ENCODE measurements at places on chromosomes 3 and 15.
A peak's percentile ranks its signal among the peaks of the same experiment; 100 is the strongest.

DNA sequence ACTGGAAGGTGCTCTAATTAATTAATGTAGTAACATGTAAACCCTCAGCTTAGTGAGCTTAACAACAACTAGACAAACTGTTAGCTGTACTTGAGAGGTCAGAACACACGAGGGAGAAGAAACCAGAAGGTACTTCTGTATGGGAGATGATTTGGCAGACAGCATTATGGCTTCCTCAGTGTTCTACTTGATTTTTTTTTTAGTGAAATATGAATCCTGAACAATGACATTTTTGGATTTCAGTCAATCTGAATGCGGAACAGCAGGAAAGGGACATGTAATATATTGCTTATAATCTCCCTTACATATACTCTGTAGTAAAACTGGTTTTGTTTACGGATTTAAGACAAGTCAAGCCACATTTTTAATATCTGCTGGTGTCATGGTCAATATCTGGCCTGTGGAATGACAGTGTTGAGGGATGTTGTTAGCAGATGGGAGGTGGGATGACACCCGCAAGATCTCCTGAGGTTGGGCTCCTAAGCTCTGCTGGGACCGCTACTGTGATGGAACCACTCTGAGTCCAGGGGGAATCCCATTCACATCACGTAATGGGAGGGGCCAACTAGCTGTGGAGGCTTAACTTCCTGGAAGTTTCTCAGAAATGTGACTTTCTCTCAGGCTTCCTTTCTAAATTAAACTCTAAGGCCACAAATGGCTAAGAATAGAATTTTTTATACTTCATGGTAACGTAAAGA is 18.7 kb downstream of the TNFAIP8L3 start:
- DNase-seq = peak; percentile 29

- no peak for DNase-seq
Observed at GRCh38 chr3:10933805-10934481, 58.6 kb upstream of the SLC6A1 start.

GRCh38 chr15:88479169-88479568 is 11.7 kb downstream of the MRPS11 start:
- no peak for DNase-seq

DNA sequence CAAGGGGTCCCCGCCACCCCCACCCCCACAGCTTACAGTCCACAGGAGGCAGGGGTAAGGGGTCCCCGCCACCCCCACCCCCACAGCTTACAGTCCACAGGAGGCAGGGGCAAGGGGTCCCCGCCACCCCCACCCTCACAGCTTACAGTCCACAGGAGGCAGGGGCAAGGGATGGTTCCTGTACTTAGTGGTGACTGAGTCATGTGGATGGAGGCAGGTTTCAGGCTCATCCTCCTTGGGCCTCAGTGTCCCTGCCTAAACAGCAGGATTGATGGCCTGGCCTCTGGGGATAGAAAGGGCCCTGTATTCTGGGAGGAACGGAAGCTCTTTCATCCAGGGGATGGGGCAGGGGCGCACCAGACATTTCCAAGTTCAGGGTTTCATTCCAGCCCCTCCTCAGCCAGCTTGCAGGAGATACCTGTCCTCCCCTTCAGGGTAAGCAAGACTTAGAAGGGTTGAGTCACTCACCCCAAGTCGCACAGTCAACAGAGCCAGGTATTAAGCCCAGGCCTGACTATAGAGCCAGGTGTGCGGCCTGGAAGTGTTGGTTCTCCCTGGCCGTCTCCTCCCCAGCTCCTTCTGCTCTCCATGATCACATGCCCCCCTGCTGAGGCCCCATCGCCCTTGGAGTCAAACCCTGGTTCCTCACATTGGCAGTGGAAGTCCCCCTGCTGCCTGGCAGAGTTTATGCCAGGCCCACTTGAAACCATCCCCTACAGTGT is 12.5 kb downstream of the CSK start:
- no peak for DNase-seq

GRCh38 chr3:4979428-4980228 is at the start of gene BHLHE40:
BHLHE40 (plus strand) TSS chr3:4979437; CDS start chr3:4979719, 282 bp downstream.
- DNase-seq = no peak

- no peak for DNase-seq
Observed at GRCh38 chr3:50090984-50091383, 2.3 kb downstream of the RBM5 start.

DNA sequence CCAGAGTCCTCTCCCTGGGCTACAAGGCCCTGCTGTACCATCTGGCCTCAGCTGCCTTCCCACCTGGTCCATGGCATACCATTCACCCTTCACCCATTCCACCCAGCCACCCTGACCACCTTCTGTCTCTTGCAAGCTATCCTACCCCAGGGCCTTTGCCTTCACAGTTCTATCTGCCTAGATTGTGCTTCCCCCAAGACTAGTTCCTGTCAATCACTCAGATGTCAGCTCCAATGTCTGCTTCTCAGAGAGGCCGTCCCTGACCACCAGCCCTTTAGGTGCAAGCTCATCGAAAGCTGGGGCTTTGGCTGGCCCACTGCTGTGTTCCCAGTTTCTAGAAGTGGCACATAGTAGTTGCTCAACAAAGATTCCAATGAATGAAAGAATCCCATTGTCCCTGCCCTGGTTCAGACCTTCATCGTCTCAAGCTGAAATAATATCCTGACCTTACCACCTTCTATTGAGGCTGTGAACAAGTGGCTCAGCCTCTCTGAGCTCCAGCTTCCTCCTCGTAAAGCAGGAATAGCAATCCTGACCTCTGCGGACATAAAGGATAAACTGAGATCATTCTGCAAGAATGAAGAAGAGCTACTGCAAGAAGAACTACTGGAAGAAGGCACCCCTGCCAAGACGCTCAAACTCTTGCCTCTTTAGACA is 15.8 kb downstream of the EFCAB12 start:
- no peak for DNase-seq

- DNase-seq = peak; percentile 72
Observed at GRCh38 chr3:56754741-56755417, 46.9 kb downstream of the ARHGEF3 start.

DNA sequence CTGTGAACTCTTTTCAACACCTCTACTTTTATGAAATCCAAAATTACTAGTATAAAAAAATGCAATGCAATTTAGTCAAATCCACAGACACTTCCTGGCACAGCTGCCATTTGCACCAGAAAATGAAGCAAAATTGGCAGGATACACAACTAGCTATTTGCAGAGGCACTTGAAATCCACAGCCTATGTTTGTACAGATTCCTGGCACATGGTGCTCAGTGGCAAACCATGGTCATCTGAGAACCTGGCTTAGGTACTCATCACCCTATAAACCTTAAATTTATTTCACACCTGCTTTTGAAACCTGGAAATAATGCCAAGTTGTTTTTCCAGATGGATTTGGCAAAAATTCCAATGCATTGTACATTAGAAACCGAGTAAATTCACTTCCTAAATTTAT is 20.2 kb upstream of the PPM1L start:
- no peak for DNase-seq

GRCh38 chr3:11690863-11691766 is 47.4 kb upstream of the VGLL4 start:
- no peak for DNase-seq

GRCh38 chr15:56934269-56934668 is 15.8 kb downstream of the TCF12 start:
- peak; percentile 23 for DNase-seq

DNA sequence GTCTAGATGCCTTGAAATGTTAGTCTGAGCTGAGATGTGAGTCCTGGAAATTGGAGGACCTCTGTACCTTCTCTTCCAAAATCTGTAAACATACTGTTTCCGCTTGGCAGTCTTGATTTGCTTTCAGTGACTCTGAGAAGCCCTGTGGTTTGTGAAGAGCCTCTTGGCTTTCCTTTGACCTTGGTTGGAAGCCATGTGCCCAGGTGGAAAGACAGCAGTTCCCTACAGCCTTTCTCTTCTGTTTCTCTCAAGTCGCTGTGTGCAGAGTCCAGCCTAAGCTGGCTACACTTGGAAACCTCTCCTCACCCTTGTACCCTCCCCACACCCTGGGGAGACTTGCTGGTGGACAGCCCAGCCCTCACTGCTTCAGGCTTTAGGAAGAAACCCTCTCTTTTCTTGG is 129.8 kb upstream of the CTDSPL start:
- DNase-seq = no peak

- DNase-seq = no peak
Observed at GRCh38 chr3:157103280-157103679, 56.7 kb downstream of the CCNL1 start.

DNA sequence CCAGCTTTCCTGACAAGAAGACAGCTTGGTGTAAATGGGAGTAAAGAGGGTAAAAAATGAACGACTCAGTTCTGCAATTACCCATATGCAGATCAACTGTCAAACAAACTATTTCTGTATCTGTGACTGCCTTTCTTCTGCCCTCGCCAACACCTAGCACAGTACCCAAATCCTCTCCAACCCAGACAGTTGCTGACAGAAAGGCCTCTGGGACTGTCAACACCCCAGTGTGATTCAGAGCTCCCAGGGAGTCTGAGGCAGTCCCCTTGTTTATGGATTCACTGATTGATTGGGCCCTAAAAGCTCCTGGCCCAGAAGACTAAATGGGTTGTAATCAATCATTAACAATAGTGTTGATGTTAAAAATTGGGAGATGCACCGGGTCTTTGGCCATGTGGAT is 20.2 kb downstream of the IL17RD start:
- DNase-seq = no peak

GRCh38 chr3:100274361-100274760 is 13.6 kb downstream of the TBC1D23 start:
- no peak for DNase-seq

GRCh38 chr3:134485075-134485717 is 589 bp downstream of the ANAPC13 start:
- peak; percentile 32 for DNase-seq

GRCh38 chr3:52608337-52608736 is 71.9 kb downstream of the UQCC5 start:
- no peak for DNase-seq

DNA sequence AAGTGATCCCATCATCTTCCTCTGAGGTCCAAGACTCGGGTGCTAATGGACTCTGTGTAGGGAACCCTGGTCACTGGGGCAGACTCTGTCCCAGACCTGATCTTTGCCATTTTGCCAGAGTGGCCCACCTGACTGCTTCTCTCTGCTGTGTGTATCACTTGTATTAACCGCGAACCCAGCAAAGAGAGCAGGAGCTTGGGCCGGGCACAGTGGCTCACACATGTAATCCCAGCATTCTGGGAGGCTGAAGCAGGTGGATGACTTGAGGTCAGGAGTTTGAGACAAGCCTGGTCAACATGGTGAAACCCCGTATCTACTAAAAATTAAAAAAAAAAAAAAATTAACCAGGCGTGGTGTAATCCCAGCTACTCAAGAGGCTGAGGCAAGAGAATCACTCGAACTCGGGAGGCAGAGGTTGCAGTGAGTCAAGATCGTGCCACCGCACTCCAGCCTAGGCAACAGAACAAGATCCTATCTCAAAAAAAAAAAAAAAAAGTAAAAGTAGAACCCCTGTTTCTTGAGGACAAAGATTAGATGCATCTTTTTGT is 32.9 kb upstream of the CYP11A1 start:
- no peak for DNase-seq
